ENCODE measurements at places on chromosomes 5 and 9.

- no peak for DNase-seq
Observed at GRCh38 chr9:122383992-122384461, 13.2 kb downstream of the PTGS1 start.

DNA sequence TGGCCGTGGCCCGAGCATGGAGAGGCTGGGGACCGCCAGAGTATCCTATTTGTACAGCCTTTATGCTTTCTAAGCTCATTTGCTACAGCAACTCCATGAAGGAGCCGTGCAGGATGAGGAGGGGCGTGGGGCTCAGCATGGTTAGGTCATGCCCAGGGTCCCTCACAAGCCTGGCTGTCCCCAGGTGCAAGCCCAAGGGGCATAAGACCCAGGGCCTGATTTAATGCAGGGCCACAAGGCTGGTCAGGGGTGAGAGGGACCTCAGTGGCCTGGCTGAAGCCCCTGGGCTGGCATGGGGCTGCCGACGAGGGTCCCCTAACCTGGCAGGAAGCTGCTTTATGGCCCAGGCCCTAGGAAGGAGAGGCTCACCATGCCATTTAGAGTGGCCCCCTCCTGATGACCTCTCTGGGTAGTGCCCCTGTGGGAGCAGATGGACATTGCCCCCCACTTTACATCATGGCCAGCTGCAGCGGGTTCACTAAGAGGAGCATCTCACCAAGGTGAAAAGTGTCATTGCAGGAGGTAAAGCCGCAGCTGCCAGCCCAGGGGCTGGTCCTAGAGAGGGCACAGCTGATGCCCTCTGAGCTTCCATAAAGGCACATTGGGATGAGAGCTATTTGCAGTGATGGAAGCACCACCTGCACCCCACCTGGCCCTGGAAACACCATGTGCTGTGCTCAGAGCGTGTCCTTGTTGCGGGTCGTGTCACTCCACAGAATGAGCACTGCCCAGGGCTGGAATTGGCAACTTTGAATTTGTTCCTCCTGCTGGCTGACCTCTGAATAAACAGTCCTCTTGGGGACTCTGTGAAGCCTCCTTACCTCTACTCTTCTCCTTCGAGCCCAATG, 58.9 kb downstream of the ZNF618 start:
- DNase-seq: no peak

- DNase-seq: no peak
Observed at GRCh38 chr5:113507601-113508000, 5.9 kb upstream of the YTHDC2 start.

GRCh38 chr9:91185193-91185886, 176.4 kb downstream of the AUH start:
- no peak for DNase-seq

- DNase-seq: no peak
Observed at GRCh38 chr5:135609981-135610380, 31.2 kb upstream of the CXCL14 start.

DNA sequence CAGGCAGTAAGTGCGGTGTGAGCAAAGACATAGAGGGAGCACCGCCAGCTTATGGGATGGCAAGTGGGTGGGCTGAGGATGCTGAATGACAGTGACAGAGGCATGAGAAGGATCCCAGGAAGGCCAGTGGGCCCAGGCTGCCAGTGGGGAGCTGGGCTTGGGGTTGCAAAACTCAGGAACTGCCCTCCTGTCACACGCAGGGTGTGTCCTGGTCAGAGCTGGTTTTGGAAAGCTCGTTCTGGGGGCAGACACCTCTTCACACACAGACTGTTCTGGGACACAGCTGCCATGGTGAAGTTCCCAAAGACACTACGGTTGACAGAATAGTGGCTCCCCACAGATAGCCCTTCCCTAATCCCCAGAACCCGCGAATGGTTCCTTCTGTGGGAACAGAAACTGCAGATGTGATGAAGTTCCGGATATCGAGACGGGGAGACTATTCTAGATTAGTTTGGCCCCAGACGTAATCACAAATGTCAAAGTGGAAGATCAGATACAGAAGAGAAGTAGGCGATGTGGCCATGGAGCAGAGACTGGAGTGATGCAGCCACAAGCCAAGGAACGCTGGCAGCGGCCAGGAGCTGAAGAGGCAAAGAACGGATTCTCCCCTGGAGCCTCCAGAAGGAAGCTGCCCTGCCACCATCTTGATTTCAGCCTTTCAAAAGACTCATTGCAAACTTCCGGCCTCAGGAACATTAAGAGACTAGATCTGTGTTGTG, 159.0 kb downstream of the COL23A1 start:
- no peak for DNase-seq

GRCh38 chr5:65481171-65481581, 544 bp downstream of the ADAMTS6 start:
- no peak for DNase-seq

GRCh38 chr5:42812620-42813019, 928 bp upstream of the SELENOP start:
- no peak for DNase-seq

DNA sequence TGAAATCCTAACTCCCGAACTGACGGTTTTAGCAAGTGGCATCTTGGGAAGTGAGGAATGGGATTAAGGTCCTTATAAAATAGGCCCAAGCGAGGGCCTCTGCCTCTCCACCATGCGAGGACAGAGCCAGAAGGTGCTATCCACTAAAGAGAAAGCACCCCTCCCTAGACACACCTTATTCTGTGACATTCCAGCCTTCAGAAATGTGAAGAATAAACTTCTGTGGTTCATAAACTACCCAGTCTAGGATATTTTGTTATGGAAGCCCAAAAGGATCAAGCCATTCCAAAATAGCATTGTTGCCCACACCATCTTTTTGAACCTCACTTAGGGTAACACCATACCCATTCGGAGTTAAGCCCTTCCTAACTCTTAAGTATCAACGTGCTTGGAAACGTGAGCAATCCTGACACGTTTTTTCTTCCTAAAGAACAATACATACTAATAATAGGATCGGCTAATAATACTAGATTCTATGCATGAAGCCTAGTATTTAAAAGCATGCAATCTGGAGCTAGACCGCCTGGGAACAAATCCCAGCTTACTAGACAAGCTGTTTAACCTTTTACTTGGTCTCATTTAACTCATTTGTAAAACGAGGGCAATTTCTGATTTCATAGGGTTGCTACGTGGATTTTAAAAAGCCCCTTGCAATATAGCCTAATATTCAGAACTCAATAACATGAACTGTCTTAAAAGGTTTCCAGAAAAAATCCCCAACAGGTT, 1.1 kb upstream of the SMC2 start:
- DNase-seq: no peak

DNA sequence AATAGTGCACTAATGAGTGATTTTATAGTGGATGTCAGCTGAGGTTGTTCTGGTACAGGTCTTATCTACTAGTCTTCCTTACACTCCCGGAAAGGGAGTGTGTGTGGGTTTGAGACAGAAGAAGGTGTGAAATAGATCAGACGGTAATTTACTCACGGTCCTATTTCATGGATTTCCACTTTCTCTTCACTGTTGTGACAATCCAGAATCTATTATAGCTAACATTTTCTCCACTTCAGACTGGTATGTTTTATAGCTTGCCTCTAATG, 7.0 kb upstream of the C9 start:
- DNase-seq: no peak

All from NCI-H2081 (cell line).